Naive thymus-derived CD4-positive, alpha-beta T cell (primary cell): ENCODE measurements at places on chromosomes 5 and 9. TPM values are rescaled to one million over a fixed set of nuclear protein-coding genes. Genes with fewer than 3 reads are reported as not detected.
A peak's percentile ranks its signal among the peaks of the same experiment; 100 is the strongest.

Gene FAM151B
- total RNA-seq, result 1.8 TPM

DNA sequence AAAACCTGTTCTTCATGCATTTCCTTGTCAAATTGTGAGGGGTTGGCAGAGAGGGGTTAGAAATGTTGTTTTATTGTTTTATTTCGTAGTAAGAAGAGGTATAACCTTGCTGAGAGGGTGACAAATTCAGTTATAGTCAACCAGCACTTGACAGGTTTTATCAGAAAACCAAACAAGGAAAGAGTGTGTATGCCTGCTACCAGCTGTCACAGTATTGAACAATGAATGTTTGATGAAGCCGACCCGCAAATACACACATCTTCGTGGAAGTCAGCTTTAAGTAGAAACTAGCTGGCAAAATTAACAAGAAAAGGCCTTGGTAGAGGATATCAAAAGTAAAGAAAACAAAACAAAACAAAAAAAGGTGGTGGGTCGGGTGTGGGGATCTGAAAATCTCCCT lies 214.6 kb upstream of the TLE4 start:
- no peak for DNase-seq

DNA sequence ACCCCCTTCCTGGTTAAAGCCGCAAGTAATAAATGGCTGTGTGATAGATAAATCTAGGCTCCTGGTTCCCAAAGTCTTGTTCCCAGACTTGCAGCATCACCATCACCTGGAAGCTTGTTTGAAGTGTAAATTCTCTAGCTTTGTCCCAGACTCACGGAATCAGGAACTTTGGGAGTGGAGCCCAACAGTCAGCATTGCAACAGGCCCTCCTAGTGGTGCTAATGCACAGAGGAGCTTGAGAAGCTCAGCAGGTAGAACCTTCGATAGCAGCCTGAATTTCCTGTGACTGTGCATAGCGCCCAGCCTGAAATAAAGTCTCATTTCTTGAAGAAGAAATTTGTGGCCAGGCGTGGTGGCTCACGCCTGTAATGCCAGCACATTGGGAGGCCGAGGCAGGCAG lies 30.3 kb upstream of the MELK start:
- DNase-seq, result no peak

- DNase-seq, result no peak
These were observed 368.4 kb downstream of the CDH18 start for GRCh38 chr5:19619571-19619970.

Gene FGF10
- not detected for total RNA-seq

GRCh38 chr9:35907711-35908503 lies 1.4 kb upstream of the SPAAR start:
- peak; percentile 20 for DNase-seq

Gene IFNA7
- not detected for total RNA-seq

DNA sequence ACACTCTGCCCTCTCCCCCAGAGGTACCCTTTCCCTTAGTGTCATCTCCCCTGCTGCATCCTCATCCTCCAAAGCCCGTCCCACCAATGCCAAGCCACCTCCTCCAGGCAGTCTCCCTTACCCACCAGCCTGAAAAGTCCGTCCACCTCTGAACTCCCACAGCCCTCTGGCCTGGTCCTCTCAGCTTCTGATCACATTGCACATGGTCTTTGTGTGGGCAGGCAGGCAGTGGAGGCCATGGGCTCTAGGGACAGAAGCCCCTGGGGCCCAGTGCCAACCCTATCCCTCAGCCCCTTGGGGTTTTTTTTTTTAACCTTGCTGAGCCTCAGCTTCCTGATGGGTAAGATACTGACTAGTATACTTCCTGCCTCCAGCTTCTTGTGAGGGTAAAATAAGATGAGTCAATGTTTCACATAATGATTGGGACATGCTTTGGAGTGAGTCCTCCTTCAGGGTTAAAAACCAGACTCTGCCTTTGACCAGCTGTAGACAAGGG lies 19.4 kb downstream of the CSF1R start:
- no peak for DNase-seq

GRCh38 chr9:120212153-120212852 lies 367.7 kb downstream of the CDK5RAP2 start:
- DNase-seq, result no peak

Gene TMEM174
- not detected for total RNA-seq

DNA sequence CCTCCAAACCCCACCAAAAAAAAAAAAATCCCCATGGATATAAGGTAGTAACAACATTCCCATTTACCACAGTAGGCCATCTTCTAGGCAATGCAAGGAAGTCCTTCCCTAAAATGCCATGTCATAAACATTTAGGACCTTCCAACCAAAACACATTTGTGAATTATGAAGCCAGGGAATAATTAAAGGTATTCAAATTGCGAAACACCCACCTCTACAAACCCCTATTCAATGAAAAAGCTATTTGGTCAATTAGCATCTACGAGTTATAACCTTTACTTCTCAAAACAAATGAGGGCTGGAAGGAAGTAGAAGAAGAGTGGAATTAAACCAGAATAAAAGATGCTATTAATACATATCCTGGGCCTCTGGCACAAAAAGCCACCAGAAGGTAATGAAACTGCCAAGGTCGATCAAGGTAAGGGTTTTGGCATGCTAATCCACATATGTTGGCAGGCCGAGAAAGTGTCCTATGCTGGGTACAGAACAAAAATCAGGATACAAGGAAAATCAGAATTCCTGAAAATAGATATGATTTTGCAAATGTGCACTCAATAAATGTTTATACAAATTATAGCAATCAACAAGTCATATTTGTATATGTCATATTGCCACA lies 47.7 kb downstream of the MTMR12 start:
- no peak for DNase-seq

DNA sequence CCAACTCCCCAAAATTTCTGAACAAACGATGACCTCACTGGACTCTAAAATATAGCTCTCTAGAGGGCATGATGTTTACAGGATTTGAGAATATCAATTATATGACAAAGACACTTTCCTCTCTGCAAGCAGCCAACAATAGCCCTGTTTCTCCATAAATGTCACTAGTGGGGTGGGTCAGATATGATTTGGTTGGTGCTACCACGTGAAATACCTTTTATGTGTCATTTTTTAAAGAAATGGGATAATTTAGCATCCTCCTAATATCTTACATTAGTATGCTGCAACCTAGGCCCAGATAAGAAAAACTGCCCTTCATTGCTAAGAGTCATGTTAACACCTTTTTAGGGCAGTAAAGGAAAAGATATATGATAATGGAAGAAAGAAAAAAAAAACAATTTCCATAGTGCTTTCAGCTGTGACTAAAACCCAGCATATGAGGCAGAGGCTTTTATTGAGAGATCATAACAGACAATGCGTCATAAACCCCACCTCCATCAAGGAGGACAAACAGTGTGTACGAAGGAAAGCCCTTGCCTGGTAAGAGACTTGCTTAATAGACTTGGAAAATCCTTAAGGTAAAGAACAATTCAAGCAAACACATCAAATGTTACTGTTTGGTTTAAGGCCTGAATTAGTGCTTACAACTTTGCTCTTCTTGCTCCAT lies 372.4 kb upstream of the PAPPA start:
- DNase-seq, result no peak

DNA sequence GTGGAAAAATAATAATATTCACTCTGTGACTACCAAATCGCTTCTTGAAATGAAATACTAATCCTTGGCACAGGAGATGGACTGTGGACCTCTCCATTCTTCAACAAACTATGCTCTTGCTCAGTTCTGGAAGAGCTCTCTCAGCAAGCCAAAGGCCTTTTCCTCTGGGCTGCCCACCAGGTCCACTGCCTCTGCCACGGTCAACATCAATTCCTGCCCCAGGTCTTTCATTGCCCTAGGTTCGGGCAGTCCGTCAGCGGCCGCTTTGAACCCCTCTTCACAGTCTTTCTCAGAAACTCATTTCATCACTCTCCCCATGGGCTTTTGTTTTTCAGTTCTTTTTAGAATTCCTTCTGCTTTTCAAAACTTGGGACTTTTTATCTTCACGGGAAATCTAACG lies 64.9 kb downstream of the GNAQ start:
- DNase-seq, result no peak

Gene C9
- total RNA-seq, result not detected

Gene IQGAP2
- total RNA-seq, result 94.1 TPM

Gene LCN2
- not detected for total RNA-seq

Gene MCCC2
- total RNA-seq, result 29.8 TPM

DNA sequence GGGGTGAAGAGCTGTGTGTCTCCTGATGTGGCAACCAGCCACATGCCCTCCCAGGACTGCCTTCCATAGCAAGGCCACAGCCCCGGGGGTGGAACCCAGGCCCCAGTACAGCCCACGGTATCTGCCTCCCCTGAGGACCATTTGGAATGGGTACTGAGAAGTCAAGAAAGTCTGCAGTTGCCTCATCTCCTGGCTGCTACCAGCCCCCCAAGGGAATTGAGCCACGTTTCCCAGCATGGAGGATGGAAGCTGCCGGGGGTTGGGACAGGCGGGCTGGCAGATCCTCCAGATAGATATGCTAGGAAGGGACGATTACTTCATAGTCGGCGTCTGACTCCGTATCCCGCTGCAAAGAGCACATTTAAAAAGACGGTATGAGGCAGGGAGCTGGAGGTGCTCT lies 5.5 kb upstream of the DMRT2 start:
- DNase-seq, result no peak

Gene PCDHGA2
- 0.11 TPM for total RNA-seq

Gene BHMT2
- total RNA-seq, result not detected in 2 replicates

- DNase-seq, result no peak
These were observed 880 bp upstream of the PTPDC1 start for GRCh38 chr9:94083384-94083783.

GRCh38 chr5:116359592-116359991 lies 215.0 kb downstream of the SEMA6A start:
- DNase-seq, result no peak

DNA sequence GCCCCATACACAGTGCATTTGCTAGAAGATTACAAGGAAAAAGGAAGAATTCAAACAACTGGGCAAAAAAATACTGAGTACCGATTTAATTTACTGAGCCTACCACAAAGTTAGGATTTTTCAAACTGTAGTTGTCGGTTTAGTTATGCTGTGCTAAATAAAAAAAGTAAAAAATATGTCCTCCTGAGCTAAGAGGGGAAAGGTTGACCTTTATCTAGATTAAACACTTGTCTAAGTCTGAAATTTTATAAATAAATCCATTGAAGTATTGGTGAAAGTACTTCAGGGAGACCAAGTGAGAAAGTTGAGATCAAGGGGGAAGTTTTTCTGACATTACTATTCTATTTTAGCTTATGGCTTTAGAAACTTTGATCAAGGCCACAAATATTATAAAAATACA lies 19.1 kb upstream of the DAB2 start:
- no peak for DNase-seq

- no peak for DNase-seq
These were observed 315.4 kb downstream of the CTNND2 start for GRCh38 chr5:11588803-11589202.

- DNase-seq, result no peak
These were observed 218.8 kb upstream of the TBCA start for GRCh38 chr5:77994943-77995342.

DNA sequence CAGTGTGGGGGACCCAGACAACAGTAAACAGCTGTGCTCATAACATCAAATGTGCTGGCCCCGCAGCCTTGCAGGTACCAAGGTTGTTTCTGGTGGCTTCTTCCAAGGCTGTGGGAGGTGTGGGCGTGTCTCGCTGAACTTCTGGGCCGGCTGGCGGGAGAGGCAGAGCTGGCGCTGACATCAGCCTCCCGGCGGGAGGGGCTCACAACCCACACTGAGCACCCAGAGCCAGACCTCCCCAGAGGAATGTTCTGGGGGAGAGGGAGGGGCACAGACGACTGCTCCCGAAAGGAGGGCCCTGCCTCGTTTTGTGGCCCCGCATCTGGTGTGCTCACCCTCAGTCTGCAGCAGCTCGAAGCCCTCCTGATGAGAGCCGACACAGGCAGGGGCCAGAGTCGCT lies 6.9 kb upstream of the SLC12A7 start:
- DNase-seq, result no peak

DNA sequence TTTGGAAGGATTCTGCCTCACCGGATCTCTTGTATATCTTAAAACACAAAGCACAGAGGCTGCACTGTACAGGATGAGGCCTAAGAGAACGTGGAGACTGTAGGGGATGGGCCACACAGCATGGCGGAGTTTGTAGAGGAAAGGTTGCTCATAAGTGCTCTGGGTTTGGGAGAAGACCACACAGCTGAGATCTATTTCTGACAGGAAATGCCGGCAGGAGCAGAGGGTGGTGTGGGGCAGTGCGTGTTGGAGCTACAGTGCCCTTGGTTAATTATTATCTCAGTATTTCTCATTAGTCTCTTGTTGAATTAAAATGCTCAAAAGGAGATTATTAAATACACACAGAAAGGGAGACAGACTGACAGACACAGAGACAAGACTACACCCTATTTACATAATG lies 9.6 kb downstream of the PALM2AKAP2 start:
- DNase-seq, result no peak

GRCh38 chr9:124110307-124110915 lies 98.8 kb downstream of the LHX2 start:
- peak; percentile 13 for DNase-seq

- no peak for DNase-seq
These were observed 153.7 kb downstream of the INSYN2B start for GRCh38 chr5:169826618-169827017.

DNA sequence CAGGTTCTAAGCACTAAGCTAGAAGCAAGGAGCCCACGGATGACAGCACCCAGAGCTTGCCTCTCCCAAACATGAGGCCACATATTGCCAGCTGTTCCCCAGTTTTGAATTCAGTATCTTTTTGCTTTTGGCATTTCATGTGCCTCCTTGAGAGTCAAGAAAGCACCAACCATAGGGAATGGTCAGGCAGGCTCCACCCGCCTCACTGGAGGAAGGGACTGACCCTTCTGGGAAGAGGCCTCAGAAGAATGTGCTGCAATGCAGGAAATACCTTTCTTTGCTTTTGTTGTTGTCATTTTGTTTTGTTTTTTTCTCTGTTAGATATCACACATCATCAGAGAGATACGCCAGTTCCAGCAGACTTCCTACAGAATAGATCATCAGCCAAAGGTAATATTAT lies 13.7 kb upstream of the CKMT2 start:
- no peak for DNase-seq

Gene ARL10
- total RNA-seq, result 12.4 TPM in 2 replicates

GRCh38 chr5:154238776-154239481 lies 48.4 kb downstream of the GALNT10 start:
- DNase-seq, result no peak

DNA sequence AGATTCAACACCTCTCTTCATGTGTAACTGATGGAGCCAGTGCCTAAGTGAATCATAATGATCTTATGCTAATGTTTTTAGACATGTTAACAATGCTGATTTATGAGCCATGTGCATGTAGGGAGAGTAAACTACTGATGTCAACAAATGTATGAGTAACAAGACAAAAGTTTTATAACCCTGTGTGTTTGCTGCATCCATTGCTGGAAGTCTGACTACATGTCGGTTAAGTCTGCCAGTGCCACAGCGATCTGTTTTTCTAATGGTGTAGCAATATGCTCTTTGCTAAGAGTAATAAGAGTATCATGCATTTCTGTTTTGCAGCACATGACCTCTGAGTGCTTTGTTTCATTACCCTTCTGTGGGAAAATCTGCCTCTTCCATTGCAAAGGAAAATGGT lies 26.4 kb upstream of the TMOD1 start:
- no peak for DNase-seq

GRCh38 chr5:59007460-59008063 lies 424.7 kb downstream of the RAB3C start:
- DNase-seq, result peak; percentile 40

Gene CAMK2A
- total RNA-seq, result not detected

Gene PCYOX1L
- 30.3 and 30.8 TPM in 2 replicates for total RNA-seq
